Stimulated activated naive CD8-positive, alpha-beta T cell treated with anti-CD3 and anti-CD28 coated beads, Interleukin-15, Interleukin-2, amounts not matched to agents 100 U/mL and 50 U/mL, for 24 hours (primary cell): ENCODE measurements at places on chromosomes 11 and 22.
A peak's percentile ranks its signal among the peaks of the same experiment; 100 is the strongest.

DNA sequence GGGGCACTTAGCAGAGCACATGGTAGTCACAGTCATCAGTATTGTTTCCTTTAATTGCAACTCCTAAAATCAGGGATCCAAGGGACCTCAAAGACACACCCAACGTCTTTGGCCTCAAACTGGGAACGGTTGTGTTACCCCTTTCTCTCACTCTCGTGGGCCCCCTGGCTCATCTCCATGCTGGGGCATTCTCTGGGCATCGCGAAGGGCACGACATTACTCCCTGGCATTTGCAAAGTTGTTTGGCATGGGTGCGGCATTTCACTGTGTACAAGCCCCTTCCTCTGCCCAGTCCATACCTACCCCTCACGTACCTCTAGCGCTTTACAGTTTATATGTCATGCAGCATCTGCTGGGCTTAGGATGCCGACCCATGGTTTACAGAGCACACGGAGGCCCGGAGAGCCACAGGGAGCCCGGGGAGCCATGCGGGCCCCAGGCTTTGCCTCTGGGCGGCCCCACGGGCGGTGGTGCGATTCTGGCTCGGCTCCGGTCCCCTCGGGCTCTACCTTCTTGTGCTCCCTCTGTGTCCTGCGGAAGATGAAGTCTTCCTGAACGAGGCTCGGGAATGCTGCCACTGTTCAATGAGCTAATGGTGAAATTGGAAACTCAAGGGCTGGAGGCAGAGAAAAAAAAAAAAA lies 21.9 kb upstream of the CACNG2 start:
- no peak for DNase-seq

DNA sequence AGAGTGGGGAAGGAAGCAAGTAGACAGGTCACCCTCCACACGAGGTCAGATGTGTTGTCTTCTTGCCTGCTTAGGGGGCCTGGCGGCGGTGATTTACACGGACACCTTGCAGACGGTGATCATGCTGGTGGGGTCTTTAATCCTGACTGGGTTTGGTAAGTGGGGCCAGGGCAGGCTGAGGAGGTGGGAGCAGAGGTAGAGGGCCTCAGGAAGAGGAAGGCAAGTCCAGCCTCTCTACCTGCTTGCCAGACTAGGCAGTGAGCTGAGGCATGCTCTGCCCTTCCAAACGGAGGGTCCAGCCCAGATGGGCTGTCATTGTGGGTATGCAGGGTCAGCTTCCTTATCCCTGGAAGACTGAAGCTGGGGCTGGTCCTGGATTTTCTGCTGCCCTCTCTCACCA lies 39.9 kb downstream of the SLC5A1 start:
- no peak for DNase-seq

GRCh38 chr22:38770257-38770949 lies 14.6 kb upstream of the SUN2 start:
- DNase-seq, result no peak

- no peak for DNase-seq
Observed at GRCh38 chr22:40211476-40212054, 33.8 kb downstream of the TNRC6B start.

DNA sequence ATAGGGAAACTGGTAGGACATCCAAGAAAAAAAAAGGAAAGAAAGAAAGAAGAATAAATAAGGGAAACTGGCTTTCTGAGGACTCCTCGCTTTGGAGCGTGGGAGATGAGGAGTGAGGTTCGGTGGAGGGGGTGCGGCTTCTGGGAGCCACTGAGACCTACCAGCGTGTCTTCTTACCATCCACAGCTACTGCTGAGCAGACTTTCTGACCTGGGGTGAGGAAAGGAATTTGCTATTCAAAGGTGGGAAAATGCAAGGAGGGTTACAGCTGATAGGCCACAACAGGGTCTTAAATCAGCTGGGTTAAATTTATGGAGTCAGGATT lies 488 bp upstream of the SELENOM start:
- DNase-seq, result no peak

DNA sequence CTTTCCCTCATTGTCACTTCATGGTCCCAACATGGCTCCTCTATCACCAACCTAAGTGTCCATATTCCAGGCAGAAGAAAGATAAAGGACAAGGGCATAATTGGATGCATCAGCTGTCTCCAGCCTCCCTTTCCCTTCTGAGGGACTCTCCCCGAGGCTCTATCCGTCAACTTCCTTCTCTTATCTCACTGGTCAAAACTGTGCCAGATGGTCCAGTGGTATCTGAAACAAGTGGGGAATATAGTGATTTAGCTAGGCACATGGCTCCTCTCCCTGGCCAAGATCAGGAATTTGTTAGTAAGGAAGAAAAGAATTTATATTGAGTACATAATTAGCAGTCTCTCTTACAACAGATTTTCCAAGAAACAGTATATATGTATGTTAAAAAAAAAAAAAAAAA lies 12.6 kb upstream of the SPON1 start:
- DNase-seq, result no peak

DNA sequence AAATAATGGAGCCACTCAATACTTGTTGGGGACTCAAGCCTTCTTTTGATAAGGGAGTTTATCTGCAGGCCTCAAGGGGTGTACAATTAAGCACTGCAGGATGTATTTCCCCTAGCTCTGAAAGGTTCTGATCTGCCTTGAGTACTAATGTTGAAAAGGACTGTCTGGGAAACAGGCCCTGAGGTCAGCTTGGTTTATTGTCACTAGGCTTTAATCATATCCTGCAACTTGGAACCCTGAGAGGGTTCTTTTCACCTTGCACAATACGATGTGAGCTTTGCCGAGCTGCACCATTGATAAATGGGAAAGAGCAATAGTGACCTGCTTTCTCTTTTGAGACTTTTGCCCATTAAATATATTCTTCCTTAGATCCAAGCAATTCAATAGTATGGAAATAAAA lies 31.6 kb upstream of the HORMAD2 start:
- no peak for DNase-seq

- no peak for DNase-seq
Observed at GRCh38 chr11:58707767-58708166, 24.0 kb downstream of the GLYAT start.

DNA sequence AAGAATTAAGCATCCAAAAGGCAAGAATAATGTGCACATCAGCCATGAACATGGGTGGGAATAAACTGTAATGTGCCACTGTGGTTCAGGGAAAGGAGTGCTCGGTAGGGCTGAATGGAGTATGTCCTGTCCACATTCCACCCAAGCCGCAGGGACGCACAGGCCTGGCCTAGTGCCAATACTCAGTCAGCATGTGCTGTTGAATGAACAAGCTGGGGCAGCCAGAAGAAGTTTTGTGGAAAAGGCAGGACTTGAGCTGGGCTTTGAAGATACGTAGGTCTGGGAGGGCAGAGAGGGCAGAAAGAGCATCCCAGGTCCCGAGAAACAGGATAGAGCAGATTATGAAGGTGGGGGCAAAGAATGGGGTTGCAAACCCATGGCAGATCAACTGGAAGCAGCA lies 60.0 kb upstream of the PLET1 start:
- no peak for DNase-seq

GRCh38 chr11:69076129-69076791 lies 27.5 kb downstream of the TPCN2 start:
- no peak for DNase-seq

GRCh38 chr22:22075382-22076163 lies 93.0 kb upstream of the TOP3B start:
- no peak for DNase-seq

GRCh38 chr11:61526956-61527731 lies 18.6 kb downstream of the LRRC10B start:
- DNase-seq, result no peak

- no peak for DNase-seq
Observed at GRCh38 chr11:11535611-11536010, 86.2 kb downstream of the GALNT18 start.

DNA sequence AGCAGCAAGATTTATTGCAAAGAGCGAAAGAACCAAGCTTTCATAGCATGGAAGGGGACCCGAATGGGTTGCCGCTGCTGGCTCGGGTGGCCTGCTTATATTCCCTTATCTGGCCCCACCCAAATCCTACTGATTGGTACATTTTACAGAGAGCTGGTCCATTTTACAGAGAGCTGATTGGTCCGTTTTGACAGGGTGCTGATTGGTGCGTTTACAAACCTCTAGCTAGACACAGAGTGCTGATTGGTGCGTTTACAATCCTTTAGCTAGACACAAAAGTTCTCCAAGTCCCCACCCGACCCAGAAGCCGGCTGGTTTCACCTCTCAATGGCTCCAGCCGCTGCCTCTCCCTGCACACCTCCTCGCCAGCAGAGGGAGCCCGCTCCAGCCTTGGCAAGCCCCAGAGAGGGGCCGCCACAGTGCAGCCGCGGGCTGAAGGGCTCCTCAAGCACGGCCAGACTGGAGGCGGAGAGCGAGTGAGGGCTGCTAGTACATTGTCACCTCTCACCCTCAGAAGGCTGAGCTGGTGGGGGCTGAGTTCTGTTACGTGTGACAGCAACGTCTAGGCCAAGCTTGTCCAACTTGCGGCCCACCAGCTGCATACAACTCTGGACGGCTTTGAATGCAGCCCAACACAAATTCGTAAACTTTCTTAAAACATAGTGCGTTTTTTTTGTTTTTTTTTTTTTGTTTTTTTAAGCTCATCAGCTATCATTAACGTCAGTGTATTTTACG lies 8.7 kb downstream of the PTH start:
- peak; percentile 63 for DNase-seq

DNA sequence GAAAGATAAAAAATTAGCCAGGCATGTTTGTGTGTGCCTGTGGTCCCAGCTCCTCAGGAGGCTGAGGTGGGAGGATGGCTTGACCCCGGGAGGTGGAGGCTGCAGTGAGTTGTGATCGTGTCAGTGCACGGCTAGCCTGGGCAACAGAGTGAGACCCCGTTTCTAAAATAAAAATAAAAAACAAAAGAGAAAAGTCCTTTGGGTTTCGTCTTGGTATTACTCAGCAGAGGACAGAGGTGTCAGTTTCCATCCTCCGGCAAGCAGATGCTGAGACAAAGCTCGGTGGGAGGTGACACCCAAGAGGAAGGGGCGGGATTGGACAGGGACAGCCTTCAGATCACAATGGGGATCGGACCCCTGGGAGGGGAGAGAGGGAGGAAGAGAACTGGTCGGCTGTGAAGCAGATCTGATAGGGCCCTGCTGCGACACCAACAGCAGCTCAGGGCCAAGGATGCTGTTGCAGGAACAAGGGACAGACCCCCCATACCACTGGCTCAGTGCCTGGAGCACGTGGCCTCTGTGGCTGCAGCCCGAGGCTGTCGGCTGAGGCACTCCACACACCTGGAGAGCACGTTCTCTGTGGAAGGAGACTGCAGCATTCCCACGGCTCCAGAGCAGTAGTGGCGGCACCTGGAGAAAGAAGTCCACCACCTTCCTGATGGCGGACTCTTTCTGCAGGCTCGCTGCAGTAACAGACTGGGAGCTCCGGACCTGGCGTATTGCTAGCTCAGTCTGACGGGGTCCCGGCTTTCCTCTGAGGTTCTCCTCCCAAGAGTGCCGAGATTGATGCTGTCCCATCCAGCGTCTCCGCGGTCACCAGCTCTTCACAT lies 5.2 kb upstream of the BID start:
- no peak for DNase-seq

DNA sequence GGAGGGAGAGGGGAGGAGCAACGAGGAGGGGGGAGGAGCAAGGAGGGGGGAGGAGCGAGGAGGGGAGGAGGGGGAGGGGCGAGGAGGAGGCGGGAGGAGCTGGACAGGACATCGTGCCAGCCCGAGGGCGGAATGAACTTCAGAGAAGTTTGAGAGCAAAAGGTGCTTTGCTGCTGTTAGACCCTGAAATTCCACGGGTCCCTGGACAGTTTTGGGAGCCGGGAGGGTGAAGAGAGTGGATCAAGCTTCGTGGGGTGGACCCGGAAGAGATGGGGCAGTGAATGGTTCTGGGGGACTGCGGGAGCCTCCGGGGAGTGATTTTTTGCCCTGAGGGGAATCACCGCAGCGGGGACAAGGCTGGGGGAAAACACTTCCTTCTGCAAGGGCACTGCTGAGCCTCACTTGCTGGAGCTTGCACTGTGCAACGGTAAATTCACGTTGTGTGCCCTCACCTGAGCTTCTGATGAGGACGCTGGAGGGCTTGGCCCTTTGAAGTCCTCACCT lies 10.7 kb upstream of the NLRP6 start:
- DNase-seq, result peak; percentile 75

DNA sequence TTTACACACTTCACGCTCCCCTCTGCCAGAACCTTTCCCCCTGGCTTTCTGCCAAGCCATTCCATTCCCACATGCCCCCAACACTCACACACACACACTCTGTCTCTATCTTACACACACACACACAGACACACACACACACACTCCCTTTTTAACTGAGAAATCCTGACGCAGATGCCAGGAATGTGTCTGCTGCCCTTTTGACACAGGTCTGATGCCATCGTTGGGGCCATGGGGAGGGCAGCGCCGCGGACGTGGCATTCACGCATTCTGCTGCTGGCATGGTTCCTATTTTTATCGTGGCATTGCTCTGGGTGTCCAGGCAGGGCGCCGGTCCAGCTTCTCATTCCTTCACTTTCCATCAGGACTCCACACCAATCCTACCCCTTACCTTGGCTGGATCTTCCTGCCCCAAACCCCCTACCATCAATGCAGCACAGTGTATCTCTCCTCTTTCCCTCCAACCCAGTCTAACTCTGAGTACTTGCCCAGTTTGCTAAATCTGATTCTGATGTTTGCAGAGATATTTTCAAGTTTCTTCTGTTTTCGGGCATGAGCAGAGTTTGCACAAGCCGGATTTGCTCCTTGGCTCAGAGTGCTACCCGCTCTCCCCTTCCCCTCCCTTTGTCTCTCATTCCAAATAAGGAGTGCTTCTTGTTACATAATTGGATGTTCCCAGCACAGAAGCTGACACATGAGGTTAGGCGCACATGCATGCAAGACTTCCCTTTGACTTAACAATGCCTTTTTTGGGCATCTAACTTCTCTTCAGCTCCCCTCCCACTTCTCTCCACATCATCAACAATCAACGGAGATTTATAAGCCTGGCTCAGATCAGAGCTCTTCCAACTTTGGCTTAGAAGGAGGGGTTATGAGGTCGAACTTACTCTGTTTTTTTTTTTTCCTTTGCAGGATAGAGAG lies 18.8 kb downstream of the SNX19 start:
- no peak for DNase-seq

DNA sequence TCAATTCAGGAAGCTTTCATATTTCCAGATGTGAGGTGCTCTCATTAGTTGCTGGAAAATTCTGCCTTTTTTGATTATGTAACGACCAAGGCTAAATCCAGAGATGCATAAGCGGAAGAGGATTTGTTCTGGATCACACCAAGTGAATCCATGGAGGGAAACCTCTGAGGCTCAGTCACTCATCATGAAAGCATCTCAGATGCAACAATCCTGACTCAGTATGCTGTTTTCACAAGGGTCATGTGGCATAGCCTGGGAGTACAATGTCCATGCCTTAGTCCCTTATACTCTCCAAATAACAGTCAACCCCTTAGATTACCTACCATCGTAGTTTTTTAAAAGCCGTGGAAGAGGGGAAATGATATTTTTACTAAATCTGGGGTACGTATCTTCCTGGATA lies 445.6 kb downstream of the NTM start:
- no peak for DNase-seq

DNA sequence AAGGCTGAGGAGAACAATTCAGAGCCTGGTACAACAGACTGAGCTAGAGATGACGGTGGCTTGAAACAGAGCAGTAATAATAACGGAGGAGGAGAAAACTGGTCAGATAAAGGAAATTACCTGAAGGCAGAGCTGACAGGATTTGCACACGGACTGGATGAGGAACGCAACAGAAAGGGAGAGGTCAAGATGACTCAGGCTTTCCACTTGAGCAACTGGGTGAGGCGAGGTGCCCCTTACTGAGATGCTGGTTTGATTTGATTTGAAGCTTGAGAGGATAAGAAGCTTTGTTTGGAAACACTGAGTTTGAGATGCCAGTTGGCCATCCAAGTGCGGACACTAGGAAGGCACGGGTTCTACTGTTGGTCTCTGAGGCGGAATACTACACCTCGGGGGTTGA lies 35.4 kb upstream of the NRIP3 start:
- DNase-seq, result no peak
